Stimulated activated CD4-positive, alpha-beta T cell treated with anti-CD3 and anti-CD28 coated beads, Interleukin-12 subunit alpha, Interleukin-12 subunit beta, amount 100 ng/mL, for 4 hours (primary cell): ENCODE measurements at places on chromosomes 13 and 19.

- DNase-seq: no peak
Observed at GRCh38 chr13:59946944-59947343, 216.8 kb downstream of the DIAPH3 start.

DNA sequence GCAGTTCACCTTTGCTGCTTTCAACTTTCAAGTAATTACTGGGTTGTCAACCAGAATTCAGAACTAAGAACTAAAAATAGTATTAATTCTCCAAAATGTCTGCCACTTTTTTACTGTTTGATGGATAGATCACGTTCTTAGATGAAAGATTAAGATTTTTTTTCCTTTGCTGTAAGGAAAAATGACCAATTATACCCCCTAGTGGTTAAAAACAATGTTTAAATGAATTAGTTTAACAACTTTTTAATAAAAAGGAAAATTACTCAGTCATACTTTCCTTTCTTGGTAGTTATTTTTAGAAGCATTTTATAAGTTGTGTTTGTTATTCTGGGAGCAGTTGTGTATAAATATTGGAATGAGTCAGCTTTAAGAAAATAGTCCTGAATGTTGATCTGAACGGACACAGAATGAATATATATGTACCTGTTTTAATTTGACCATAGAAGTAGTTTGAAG is 4.6 kb downstream of the TM9SF2 start:
- no peak for DNase-seq

DNA sequence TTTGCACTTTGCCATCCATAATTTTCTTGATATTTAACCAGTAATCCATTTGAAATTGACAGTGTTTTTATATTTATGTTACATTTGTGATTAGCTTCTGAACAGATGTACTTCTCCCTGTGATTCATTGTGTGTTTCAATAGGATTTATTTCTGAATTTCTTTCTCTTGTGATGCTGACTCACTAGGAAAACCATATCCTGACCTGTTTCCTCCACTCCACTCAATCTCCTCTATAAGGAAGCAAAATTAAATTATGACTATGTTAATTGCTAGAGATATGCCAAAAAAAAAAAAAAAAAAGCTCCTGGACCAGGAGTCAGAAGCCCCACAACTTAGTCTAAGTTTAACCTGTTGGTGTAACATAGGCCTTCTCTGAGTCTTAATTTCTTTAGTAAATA is 614.6 kb upstream of the SPRY2 start:
- no peak for DNase-seq

DNA sequence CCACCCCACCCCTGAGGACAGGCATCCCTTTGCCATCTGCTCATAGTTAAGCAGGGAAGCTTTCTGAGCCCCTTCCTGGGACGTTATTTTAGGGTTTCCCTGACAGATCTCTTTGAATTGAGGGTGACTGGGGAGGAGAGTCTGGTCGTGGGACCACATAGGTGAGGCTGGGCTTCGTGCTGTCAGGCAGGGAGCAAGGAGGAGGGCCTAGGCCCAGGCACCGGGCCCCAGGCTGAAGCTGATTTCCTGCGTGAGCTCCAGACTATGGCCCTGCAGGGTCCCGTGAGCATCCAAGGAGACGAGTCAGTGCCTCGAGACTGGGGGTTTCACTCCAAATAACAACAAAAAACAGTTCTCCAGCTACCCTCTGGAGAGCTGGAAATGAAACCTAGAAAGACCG is 60.4 kb downstream of the MYO9B start:
- DNase-seq: no peak

- no peak for DNase-seq
Observed at GRCh38 chr13:28185256-28185655, 46.9 kb downstream of the PAN3 start.
